ENCODE measurements at places on chromosomes 16 and 17. TPM values are rescaled to one million over a fixed set of nuclear protein-coding genes. Genes with fewer than 3 reads are reported as not detected.

GPR139 gene
- polyA plus RNA-seq, result not detected

SLX1B gene
- 6.1 TPM for polyA plus RNA-seq

CDR2L gene
- 13.0 TPM for polyA plus RNA-seq

ALDH3A1 gene
- not detected for polyA plus RNA-seq

HCRT gene
- not detected for polyA plus RNA-seq

RHBDL3 gene
- polyA plus RNA-seq, result 0.17 TPM

ARL4D gene
- 0.69 TPM for polyA plus RNA-seq

NHLRC4 gene
- not detected for polyA plus RNA-seq

AOC3 gene
- polyA plus RNA-seq, result not detected

SDR42E2 gene
- not detected for polyA plus RNA-seq

SLFN13 gene
- not detected for polyA plus RNA-seq

INCA1 gene
- polyA plus RNA-seq, result 2.5 TPM

ZNF205 gene
- polyA plus RNA-seq, result not detected

BRIP1 gene
- 3.5 TPM for polyA plus RNA-seq

KRTAP1-5 gene
- polyA plus RNA-seq, result not detected

MYO15B gene
- not detected for polyA plus RNA-seq

PDILT gene
- not detected for polyA plus RNA-seq

OSBPL7 gene
- polyA plus RNA-seq, result 0.90 TPM

GNGT2 gene
- polyA plus RNA-seq, result not detected

SCN4A gene
- polyA plus RNA-seq, result 0.10 TPM

TSNAXIP1 gene
- polyA plus RNA-seq, result 1.4 TPM

KLHL10 gene
- not detected for polyA plus RNA-seq

APRT gene
- 28.7 TPM for polyA plus RNA-seq

TUBG2 gene
- polyA plus RNA-seq, result 15.4 TPM

FAM171A2 gene
- polyA plus RNA-seq, result 0.27 TPM

PROCA1 gene
- polyA plus RNA-seq, result 0.74 TPM

Data from Purkinje cell (primary cell).